Cardiac septum (tissue), 1 donor: ENCODE measurements at places on chromosomes 1 and 21.

DNA sequence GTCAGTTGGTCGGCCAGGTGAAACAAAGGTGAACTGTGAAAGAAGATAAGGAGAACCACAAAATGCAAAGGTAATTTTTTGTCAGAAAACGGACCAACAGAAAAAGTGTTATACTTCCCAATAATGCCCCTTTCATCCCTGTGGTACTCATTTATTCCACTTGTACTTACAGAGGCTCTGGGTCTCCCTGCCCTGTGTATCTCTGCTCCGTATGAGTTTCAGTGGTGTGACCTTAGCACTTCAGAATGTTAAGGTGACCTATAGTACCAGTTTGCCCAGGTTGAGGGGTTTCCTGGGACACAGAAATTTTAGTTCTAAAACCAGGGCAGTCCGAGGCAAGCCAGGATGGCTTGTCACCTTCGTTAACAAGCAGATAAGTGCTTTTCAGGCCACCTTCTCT is 254.8 kb downstream of the OLFM3 start:
- no peak for DNase-seq

DNA sequence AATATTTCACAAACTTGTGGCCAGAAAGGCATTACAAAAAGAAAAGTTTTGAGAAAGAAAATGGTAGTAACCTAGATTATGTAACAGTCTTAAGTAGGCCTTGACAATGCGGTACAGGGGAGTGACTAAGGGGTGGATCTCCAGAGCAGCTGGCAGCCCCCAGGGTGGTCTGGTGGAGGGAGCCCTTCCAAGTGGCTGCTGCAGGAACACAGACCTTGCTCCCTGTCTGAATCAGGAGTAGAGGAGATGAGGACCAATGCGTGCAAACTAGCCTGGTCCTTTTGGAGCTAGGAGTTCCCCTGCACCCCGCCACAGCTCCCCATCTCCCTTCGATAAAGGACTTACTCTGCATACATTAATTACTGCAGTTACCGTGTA is 189.0 kb downstream of the NFIA start:
- no peak for DNase-seq

DNA sequence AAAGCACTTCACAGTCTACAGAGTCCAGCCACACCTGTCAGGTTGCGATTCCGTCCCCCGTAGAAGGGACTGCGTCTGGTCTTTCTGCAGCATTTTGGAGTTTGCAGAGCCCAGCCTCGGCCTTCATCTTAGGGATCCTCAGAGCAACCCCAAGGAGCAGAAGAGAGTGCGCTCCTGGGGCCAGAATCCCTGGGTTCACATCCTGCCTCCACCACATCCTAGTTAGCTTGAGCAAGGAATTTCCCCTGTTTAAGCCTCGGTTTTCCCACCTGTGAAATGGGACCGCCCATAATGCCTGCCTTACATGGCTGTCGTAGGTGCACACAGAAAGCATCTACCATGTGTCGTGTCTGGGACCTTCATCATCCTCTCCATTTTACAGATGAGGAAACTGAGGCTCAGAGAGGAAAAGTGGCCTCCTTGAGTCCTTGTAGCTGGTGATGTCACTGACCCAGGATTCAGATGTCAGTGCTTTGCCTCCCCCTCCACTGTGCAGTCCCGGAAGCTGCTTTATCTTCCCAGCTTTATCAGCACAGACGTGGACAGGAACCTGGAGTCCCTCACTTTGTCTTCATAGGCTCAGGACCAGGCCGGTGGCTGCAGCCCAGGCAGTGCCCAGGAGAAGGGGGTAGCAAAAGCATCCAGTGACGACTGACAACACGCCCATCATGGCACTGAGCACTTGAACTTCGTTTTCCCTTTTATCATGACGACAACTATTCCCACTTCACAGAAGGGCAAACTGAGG is 438.5 kb downstream of the MATN1 start:
- peak; percentile 43 for DNase-seq

DNA sequence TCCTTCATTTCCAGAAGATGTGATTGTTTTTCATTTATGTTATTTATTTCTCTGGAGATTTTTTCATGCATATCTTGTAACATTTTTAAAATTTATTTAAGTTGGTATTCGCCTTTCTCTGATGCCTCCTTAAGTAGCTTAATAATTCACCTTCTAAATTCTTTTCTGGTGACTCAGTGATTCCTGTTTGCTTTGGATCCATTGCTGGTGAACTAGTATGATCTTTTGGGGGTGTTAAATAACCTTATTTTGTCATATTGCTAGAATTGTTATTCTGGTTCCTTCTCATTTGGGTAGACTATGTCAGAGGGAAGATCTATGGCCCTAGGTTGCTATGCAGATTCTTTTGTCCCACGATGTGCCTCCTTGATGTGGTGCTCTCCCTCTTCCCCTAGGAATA is 1347.2 kb upstream of the B3GALT2 start:
- DNase-seq, result no peak

GRCh38 chr1:40449684-40450494 is at the start of gene ZFP69B:
ZFP69B (plus strand) TSS chr1:40450476; CDS start chr1:40450962, 486 bp downstream.
- DNase-seq, result peak; percentile 96

DNA sequence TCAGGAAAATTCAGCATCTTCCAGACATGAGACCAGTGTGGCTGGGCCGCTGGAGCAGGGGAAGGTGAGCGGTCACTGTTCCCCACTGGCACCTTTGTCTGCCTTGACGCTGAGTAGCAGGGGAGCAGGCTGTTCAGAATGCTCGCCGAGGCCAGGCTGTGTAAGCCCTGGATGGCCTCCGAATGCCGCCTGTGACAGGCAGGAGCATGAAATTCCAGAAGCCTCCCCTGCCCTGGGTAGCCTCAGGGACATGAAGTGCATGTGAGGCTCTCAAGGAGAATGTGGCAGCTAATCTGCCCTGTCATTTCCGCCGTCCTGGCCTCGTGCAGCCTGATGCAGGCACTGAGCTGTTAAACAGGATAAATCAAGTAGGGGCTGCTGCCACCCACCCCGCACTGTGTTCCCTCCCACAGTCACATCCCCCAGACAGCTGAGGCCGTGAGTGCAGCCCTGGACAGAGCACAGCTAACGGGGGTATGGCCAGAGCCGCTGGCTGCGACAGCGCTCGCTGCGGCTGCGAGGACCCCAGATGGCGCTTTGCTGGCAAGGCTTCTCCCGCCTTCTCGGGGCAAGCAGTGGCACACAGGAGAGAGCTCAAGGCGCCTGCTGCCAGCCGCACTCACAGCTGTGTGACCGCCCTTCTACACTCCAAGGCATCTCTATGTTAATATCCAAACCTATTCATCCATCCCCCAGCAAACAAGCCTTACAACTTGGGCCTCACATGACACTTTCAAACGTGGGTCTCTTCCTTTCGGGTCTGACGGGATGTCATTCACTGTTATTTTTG is 105.0 kb upstream of the COL6A1 start:
- peak; percentile 53 for DNase-seq

DNA sequence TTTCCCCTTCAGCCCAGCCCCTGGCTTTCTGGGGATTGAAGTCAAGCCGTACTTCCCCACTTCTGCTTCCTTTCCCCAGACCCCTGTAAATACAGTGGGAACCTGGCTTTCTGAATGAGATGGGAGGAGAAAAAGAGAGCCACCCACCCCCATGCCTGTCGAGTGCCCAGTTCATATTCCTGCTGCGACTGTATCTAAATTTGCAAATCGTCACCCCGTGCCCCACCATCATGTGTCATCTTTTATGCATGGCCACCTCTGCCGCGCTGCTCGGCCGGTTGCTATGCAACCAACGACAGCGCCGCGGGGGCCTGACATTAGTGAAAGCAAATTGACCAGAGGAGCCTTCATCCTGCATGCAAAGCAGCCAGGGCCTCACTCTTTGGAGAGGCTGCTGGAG is 143.0 kb downstream of the ELAVL4 start:
- DNase-seq, result no peak

- DNase-seq, result no peak
Measured at GRCh38 chr1:154550657-154551056, 7.8 kb downstream of the UBE2Q1 start.

DNA sequence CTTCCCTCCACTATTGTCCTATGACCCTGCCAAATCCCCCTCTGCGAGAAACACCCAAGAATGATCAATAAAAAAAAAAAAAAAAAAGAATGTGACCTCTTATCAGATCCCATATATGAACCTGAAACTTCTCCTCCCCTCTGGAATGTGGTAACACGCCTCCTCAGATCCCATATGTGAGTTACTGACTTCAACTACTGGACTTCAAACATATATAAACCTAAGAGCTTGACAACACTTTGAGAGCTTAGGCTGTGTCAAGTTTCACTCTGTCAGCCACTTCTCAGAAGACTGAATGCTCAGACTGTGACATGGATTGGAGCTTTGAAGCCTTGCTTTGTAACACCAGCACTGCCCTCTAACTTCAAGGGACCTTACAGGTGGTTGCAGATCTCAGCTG is 148.4 kb downstream of the COP1 start:
- DNase-seq, result no peak

- DNase-seq, result no peak
Measured at GRCh38 chr21:44331650-44332307, 7.4 kb downstream of the CFAP410 start.

DNA sequence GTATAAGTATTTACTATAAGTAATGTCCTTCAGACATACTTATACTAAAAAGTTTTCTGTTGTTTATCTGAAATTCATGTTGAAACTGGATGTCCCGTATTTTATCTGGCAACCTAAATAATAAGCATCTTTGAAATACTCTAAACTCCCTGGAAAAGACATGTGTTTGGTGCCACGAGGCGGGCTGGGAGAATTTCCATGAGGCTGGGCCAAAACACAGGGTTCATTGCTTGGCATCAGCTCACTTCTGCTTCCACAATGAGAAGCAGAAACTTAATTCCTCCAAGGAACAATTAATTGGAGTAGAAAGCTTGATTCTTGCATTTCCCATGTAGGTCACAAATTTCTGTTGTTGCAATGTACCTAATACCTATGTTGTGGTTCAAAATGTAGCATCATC is 110.2 kb downstream of the PSMG1 start:
- no peak for DNase-seq

GRCh38 chr1:67597336-67597735 is 87.7 kb upstream of the GADD45A start:
- DNase-seq, result no peak

DNA sequence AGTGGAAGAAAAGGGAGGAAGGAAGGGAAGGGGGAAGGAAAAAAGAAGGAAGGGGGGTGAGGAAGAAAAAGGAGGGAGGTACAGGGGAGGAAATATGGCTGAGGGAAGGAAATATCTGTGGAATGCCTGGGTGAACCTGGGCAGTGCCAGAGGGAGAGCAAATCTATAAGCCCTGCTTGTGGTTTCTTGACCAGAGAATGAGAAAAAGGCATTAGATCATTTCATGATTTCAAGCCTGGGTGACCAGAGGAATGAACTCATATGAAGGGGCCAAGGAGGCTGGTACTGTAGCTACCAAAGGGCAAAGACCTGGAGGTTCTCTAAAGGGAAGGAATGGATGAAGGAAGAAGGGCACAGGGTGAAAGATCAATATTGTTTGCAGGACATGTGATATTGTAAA is 31.4 kb downstream of the GNG12 start:
- no peak for DNase-seq

DNA sequence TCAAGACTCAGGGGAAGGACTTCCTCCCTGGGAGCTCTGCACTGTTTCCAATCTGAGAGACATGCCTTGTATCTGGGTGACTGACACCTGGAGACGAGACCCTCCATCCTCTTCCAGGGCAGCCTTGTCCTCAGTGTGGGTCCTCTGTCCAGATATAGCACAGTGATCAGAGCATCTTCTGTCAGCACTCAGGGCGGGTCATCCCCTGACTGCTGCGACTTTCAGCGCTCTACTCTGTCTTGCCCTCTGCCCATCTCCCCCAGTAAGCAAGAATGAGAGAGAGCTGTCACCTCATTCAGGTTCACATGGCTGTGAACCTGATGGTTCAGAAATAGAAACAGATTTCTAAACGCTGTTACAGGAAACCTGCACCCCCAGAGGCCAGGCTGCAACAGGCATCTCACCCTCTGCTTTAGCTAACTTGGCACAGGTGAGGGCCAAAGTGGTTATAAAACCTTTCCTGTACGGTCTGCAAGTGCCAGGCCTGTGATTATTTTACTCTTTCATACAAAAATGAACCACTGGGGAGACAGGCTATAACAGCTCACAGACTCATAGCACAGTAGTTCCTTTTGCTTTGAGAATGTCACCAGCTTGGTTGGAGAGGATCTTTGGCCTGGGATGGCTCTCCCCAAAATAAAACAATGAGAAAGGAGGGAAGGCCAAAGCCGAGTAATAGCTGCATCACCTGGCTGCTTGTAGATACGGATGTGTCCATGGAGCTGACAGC is 11.4 kb upstream of the TENT5C start:
- DNase-seq, result no peak

- no peak for DNase-seq
Measured at GRCh38 chr1:41467673-41468072, 16.8 kb downstream of the EDN2 start.

DNA sequence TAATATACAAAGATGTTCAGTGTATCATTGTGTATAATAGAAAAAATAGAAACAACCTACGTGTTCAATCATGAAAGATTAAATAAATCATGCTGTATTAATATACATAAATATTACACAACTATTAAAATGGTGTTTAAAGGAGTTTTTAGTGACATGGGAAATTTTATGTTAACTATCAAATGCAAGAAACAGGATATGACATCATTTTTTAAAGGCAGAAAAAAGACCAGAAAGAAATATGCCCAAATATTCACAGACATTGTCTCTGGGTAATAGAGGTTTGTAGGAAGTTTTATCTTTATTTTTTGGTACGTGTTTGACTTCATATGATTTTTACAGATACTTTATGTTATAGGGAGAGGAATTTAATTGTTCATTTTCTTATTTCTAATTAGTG is 34.0 kb downstream of the NPHS2 start:
- DNase-seq, result no peak

- DNase-seq, result no peak
Measured at GRCh38 chr1:170749549-170749948, 85.6 kb downstream of the PRRX1 start.

DNA sequence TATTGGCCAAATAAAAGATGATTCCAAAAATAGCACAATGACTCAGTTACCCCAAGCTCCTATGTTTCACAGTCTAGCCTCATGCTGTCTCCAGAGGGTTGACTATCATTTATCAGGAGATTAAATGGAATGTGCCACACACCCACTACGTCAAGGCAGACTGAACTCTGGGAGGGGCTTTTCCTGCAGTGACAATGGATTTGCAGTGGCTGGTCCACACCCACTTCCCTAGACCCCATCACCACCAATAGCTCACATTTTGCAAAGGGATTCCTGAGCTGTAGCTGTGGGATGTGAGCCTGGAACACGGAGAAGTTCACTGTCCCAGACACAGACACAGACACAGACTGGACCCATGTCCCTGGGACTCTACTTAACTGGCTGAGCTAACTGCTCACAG is 77.1 kb downstream of the HLCS start:
- no peak for DNase-seq
